ENCODE measurements at places on chromosomes 4 and X. TPM values are rescaled to one million over a fixed set of nuclear protein-coding genes. Genes with fewer than 3 reads are reported as not detected.

DNA sequence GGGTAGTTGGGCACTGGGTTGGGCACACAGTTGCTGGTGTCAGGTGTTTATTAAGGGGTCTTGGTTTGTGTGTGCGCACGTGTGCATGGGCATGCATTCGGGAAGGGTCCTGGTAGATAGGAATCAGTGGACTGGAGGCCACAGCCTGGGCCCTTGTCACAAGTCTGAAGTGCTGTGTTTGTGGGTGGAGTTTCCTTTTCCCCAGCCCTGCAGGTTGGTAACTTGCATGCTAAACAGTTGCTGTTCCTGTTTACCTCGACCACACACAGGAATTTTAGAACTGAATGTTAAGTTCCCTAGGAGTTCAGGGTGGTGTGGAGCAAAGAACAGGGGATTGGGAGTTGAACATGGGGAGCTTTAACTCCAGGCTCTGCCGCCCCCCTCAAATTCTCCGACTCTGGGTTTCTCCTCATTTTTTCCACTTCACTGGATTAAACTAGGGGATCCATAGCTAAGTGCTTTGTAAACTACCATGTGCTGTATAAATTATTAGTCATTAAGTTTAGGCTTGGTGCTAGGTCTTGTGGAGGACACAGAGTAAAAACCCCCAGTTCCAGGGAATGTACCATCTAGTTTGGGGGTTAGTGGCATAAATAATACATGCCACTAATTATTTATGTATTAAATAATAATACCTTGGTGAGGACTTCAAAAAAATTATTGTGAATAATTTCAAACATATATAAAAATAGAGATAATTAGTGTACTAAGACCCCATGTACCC, 49.0 kb downstream of the STARD8 start:
- DNase-seq = no peak

The CLCN4 gene
- 15.1 TPM for total RNA-seq

The HS3ST1 gene
- 2.5 TPM for total RNA-seq

The XAGE3 gene
- not detected for total RNA-seq
